ENCODE measurements at places on chromosomes 11 and 22.

- DNase-seq: no peak
These were observed 50.5 kb downstream of the CLTCL1 start for GRCh38 chr22:19240813-19241592.

DNA sequence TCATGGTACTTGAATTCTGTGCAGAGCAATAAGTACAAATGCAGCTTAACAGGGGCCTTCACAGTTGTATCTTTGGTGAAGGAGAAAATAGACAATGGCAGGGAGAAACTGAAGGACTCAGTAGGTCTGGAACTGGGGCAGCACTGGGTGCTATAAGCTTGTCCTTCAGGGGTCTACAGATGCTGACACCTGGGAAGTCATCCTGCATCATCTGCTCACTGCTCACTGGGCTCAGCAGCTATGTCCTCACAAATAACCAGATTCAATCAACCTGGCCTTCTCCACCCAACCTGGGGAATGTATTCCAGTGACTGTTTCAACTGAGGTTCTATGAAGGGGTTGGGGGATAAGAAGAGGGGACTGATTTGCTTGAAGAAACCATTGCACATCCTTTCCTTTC lies 117.0 kb downstream of the ZNF280B start:
- DNase-seq: no peak

DNA sequence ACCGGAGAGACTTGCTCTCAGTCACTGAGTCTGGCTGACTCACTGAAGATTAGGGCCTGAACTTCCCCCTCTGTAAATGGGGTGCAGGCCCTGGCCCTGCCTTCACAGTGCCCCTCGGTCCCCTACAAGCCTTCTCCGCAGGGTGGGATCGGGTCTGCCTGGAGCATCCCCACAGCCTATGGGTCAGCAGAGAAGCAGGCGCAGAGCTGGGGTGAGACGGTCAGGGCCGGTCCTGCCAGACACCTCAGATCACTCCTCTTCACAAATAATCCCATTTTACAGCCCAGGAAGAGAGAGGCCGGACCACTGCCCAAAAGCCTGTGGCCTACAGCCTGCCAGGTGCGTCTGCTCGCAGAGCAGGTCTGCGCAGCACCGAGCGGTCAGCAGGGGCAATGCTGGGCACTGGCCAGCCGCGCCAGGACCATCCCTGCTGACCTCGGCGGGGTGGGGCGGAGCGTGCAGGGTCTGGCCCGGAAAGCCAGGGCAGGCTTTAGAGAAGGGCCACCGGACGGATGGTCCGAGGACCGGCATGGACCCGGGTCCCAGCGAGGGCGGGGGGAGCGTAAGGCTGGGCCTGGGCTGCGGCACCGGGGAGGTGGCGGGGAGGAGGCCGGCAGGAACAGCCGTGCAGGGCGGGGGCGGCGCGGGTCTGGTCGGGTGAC lies 522 bp upstream of the SEPTIN5 start:
- DNase-seq: no peak

GRCh38 chr11:13140873-13141655 lies 131.9 kb downstream of the RASSF10 start:
- DNase-seq: no peak

DNA sequence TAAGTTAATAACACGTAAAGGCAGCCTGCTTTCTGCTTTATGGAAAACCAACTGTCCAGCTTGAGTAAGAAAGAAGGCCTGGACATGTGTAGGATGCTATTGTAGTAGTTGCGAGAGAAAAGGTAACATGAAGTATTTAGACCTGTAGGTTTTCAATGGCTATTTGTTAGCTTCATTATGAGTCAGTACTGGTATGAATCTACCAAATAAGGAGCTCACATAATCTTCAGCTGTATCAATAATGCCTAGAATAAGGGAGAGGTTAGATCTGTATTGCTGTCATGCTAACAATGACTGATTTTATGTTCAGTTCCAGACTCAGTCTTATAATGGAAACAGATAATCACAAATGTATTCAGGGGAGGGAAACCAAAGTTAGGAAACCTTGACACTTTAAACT lies 550.3 kb downstream of the CNTN5 start:
- DNase-seq: no peak

DNA sequence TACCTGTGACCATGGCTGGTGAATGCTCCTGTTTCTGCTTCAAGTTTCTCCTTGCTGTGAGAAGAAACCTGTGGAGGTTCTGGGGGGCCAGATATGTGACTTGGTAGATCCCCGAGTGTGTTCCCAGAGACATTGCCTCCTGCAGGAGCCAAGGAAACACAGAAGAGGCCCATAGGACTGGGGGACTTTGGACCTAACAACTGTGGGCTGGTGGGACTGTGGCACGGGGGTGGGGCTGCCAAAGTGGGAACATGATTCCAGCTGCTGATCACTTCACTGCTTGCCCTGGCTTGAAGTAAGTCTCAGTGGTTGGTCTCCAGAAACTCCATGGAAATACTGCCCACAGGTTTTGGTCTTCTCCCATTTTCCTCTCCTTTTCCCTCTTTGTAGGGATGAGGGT lies 4.1 kb upstream of the NR1H3 start:
- DNase-seq: no peak

DNA sequence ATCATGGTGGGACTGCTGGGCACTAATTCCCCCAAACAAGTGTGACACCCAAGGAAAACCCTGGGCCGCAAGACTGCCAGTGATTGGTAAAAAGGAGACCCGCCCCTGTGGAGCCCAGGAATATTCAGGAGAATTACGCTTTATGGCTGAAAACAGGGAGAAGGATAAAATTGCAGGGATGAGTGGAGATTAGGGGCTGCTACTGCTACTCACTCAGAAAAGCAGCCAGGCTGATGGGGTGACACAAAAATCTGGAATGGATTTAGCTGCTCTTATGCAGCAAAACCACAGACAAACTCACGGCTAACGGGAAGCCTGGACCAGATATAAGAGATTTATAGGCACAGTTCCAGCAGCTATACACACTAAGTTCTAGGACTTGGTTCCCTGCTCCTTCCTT lies 4.4 kb upstream of the FBXO3 start:
- DNase-seq: no peak

DNA sequence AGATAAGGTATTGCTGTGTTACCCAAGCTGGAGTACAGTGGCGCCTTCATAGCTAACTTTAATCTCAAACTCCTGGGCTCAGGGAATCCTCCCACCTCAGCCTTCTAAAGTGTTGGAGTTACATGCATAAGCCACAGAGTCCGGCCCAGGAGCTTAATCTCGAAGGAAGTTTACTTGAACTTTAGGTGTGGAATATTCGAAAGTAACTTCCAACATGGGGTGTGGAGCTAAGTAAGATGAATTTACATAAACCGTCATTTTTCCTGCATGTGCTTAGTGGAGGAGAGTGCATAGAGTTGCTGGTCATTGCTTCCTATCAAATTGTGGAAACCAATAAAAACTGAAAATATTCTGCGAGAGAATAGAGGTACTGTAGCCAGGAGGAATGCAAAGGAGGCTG lies 1.5 kb downstream of the ATG13 start:
- DNase-seq: no peak

DNA sequence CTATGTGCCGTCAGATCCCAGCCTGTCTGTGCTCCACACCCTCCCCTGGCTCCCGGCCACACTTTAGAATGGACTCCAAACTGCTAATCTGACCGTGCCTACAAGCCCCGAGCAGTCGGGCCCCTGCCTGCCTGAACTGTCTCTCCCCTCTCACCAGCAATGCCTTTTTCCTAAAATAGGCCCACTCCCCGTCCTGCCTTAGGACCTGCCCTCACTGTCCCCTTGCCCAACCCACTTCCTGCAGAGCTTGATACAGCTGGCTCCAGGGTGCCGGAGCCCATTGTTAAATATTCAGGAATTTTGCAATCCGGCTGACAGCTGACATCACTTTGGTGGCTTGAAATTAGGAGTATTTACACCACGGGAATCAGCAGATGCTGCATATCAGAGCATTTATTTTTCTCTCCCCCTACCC lies 21.4 kb downstream of the MN1 start:
- DNase-seq: no peak
